Astrocyte (in vitro differentiated cells and primary cell): ENCODE measurements at places on chromosomes 2 and 18. TPM values are rescaled to one million over a fixed set of nuclear protein-coding genes. Genes with fewer than 3 reads are reported as not detected.

Gene ANKRD30BL
- not detected in 2 replicates for total RNA-seq

DNA sequence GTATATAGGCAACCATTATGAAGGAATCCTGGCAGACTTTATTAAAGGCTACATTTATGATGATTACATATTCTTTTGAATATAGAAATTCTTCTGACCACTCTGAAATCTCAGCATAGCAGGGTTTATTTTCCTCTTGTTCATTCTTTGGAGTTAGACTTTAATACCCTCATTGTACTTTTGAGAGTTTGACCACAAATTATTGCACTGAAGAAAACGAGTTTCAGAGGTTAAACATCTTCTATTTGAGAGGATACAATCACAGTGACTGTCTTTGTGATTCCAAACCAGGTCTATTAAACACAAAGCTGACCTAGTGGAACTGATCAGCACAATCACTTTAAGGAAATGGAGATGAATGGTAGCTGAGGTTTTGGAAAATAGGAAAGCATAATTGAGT is 71.3 kb downstream of the XIRP2 start:
- no peak for DNase-seq

Gene SOWAHC
- 14.1 and 16.5 TPM in 2 replicates for total RNA-seq

DNA sequence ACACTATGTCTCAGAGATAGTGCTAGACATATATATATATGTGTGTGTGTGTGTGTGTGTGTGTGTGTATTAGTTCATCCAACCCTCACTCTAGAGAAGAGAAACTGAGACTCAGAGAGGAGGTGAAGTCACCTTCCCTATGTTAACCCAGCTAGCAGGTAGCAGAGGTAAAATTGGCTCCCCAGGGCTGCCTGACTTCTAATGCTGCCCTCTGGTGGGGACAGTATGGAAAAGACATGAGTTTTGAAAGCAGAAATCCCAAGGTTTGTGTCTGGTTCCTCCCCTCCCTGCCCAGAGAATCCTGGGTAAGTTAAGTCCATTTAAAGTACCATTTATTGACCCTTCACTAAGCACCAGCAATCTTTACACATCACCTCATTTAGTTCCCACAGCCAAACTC is 137.7 kb downstream of the THNSL2 start:
- DNase-seq: no peak

DNA sequence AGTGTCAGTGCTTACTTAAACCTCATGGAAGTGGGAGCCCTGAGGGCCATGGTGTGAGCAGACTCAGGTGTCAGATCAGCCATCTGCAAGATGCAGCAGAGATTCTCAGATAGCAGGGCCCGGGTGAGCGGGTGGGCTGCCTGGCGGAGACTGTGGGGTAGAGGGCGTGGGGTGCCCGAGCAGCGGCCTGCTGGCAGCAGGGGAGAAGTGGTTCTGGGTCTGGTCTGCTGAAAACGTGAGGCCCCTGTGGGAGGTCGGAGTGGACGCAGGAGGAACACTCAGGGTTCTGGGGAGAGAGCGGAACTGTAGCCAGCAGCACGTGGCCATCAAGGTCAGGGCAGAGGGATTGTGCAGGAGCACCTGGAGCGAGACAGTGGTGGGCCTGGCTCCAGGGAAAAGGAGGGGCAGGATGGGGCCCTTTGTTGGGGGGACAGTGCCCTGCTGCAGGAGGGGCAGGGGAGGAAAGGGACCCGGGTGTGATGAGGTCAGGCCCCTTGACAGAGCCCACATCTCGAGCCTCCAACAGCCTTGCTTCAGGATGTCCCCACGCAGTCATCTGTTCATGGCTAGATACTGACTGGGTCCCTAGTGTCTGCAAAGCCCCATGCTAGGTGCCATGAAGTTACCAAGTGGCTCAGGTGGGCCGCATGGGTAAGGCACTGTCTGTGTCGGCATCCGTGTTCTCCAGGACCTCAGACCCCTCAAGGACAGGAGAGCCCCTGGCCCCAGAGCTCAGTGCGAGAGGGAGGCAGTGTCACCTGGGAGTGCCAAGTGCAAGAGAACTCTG is 2.7 kb upstream of the ESPNL start:
- no peak for DNase-seq

Gene DSC1
- 0.18 and 0.43 TPM in 2 replicates for total RNA-seq

DNA sequence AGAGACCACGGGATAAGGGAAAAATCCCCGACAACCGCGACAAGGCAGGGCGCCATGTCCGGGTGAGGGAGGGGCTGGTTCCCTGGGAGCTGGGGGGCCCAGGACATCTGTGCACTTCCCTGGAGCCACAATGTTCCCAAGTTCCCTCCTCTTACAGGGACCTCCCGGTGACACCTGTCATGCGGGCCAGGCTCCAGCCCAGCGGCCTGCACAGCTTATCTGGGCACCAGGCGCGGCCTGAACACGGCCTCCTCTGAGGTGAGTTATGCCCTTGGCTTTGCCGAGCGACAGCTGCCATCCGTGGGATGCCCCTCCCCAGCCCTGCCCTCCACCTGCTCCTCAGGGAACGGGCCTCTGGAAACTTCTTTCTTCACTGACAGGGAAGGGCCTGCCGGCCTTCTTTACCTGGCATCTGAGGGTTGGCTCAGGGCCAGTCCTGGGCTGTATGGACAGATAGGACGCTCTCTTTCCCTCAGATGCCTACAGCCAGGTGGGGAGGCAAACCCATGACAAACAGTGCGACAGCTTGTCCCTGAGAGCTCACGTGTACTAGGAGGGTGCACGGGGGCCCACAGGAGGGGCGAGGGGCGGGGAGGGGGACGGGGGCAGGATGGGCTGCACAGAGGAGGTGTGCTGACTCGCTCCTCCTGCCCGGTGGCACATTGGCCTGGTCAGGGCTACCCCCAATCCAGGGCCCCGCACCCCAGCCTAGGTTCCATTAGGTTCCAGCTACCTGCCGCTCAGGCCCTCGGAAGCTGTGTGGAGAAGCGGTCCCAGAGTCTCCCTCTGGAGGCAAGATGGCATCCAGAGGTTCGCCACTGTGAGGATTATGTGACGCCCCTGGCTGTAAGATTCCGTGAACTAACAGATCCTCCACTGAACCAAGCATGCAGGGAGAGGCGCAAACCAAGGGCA is 34.9 kb upstream of the HPCAL1 start:
- DNase-seq: no peak

Gene MREG
- total RNA-seq: 5.3 and 7.8 TPM in 2 replicates

- no peak for DNase-seq
Observed at GRCh38 chr2:232927032-232927792, 57.1 kb downstream of the SNORC start.

DNA sequence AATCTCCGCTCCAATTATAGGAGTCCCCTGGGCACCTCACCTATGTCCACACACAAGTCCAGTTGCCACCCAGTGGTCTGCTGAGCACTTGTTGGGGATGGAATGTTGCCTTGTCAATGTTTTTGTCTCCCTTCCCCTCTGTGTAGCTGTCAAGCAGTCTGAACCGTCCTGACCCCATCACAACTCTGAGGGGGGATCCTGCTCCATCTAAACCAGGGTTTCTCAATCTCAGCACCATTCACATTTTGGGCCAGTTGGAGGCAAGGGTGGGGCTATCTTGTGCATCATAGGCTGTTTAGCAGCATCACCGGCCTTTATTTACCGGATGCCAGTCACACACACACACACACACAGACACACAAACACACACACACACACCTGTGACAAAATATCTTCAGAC is 53.0 kb downstream of the CYP26B1 start:
- DNase-seq: no peak

- DNase-seq: no peak
Observed at GRCh38 chr2:25936889-25937545, 45.3 kb downstream of the KIF3C start.

Gene GRB14
- 8.6 and 11.1 TPM in 2 replicates for total RNA-seq

Gene NCKAP1
- 164 and 167 TPM in 2 replicates for total RNA-seq

DNA sequence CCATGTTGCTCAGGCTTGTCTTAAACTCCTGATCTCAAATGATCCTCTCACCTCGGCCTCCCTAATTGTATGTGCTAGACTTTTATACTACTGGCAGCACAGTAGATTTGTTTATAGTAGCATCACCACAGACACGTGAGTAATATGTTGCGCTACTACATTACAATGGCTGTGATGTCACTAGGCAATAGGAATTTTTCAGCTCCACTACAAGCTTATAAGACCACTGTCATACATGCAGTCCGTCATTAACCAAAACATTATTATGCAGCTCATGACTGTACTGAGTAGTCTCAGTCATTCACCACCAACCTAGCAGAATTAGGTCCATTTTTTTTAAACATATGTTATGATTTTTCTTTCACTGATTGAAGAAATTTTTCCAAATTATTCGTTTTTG is 398.9 kb downstream of the DCC start:
- no peak for DNase-seq

Gene ZNF804A
- total RNA-seq: 0.22 and 0.32 TPM in 2 replicates

DNA sequence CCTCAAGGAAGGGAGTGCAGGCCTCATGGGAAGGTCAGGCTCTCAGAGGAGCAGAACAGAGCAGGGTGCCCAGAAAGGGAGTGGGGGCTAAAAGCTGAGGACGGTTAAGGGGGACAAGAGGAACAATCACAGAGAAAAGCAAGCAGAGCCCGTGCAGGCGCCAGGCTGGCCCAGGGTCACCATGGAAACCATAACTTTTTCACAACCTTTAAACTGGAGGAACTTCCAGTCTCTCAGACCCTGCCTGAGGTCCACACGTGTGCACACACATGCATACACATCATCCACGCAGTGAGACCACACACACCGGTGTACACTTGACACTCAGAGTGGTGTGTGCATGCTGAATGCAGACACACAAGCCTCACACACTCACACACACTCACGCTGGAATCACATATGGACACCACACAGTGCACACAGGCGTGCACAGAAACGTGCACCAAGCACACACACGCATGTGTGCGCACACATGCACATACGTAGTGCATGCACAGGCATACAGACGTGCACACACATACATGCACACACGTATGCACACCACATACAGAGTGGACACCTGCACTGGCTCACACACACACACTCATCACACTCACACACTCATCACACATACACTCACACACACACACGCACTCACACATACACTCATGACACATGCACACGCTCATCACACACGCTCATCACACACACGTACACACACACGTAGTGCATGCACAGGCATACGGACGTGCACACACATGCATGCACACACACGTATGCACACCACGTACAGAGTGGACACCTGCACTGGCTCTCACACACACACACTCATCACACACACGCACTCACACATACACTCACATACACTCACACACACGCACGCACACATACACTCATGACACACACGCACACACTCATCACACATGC is 37.2 kb upstream of the SNED1 start:
- DNase-seq: no peak

DNA sequence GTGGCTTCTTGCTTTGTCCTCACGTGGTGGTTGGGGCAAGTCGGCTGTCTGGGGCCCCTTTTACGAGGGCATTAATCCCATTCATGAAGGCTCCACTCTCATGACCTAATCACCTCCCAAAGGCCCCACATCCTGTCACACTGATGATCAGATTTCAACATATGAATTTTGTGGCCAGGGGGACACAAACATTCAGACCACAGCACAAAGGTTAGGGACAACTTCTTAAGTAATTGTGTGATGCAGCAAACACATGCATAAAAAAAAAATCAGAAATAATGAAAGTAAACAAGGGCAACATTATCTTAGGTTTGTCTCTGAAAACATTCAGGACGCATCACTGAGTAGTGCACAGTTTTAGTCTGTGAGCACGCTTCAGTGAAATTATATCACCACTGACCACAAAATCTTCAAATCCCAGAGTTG is 54.2 kb upstream of the FRZB start:
- DNase-seq: no peak

GRCh38 chr2:218437969-218438368 is 19.0 kb downstream of the VIL1 start:
- no peak for DNase-seq

DNA sequence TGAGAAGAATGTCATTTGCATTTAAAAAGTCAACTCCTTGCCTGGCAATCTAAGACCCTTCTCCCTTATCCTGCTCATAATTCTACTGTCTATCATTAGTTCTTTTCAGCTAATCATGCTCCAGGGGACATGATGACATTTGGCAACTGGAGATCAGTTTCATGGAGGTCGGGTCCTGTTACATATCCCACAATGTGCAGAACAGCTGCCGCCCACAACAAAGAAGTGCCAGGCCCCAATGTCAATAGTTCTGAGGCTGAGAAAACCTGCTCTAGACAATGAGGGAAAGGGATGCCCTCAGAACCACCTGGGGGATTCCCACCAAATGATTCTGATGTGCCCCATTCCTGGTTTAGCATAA is 53.4 kb upstream of the IL1RL1 start:
- DNase-seq: no peak

Gene FAM237A
- not detected in 2 replicates for total RNA-seq

Gene CAPN14
- 0.12 and 0.14 TPM in 2 replicates for total RNA-seq

DNA sequence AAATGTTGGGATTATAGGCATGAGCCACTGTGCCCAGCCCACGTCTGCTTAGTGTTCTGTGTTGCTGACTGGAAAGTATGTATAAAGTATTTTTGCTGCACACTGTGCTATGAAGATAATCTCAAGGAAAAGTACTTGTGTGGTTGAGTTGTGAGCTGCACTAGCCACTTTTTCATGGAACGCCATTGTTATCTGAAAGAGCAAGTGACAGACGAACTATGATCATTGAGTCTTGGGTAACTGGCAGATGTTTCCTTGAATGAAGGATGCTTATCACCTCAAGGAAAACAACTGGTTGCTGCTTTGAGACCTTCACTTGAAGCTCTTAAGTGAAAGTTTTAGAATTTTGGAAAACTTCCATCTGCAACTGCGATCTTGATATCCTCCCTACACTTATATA is 82.2 kb upstream of the KCTD1 start:
- DNase-seq: no peak

DNA sequence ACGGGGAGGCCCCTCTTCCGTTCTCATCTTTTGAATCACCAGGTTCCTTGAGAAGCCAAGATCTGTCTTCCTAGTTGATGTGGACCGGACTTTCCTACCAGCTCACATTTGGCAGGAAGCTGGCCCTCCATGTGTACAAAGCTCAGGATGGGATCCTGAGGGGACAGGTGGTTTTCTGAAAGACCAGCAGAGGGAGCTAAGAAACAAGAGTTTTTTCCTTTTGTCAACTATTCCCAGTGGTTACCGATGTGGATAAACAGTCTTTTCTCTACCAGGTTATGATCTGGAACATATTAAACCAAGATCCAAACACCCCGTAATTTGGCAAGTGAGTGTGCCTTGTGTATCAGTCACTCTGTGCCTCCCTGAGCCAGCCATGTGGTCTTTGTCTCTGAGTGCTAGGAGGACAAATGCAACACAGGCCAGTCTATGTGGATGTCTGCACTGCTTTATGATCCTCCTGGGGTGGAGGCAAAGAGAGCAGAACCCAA is 25.1 kb upstream of the ARHGAP25 start:
- peak; percentile 21 for DNase-seq

Gene SIX3
- total RNA-seq: 0.48 and 1.7 TPM in 2 replicates
